ENCODE measurements at places on chromosomes 5 and 9.

DNA sequence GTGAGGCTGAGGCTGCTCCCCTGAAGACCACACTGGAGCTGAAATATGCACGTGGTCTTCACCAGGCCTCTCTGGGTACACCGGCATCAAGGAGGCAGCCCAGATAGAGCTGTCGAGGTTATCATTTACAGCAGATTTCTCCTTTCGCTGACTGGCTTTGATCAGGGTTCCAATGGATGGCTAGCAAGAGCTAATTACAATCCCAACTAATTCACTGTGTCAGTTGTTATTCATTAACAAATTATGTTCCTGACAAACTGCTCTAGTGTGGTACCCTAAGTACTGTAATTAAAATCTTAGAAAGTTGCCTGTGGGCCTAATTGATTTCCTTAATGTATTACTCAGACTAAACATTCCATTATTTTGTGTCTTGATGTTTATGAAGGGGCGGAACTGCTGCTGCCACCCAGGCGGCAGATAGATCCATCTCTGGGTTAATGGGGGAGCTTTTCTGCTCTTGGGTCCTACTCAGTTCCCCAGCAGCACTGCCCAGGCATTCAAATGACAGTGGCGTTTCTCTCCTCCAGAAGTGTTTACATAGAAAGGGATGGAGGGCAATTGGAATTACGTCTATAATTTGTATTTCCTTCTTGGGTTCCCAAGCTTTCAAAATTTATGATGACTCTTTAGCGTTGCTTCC lies 71.7 kb upstream of the RAD23B start:
- DNase-seq = no peak

- DNase-seq = peak; percentile 91
These were observed 28.6 kb upstream of the EPB41L4B start for GRCh38 chr9:109349421-109349846.

DNA sequence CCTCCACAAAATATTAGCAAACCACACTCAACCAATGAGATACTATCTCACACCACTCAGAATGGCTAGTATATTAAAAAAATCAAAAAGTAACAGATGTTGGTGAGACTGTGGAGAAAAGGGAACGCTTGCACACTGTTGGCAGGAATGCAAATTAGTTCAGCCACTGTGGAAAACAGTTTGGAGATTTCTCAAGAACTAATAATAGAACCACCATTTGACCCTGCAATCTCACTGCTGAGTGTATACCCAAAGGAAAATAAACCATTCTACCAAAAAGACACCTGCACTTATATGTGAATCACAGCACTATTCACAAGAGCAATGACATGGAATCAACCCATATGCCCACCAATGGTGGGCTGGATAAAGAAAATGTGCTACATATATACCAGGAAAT lies 393.5 kb downstream of the PDE4D start:
- no peak for DNase-seq

DNA sequence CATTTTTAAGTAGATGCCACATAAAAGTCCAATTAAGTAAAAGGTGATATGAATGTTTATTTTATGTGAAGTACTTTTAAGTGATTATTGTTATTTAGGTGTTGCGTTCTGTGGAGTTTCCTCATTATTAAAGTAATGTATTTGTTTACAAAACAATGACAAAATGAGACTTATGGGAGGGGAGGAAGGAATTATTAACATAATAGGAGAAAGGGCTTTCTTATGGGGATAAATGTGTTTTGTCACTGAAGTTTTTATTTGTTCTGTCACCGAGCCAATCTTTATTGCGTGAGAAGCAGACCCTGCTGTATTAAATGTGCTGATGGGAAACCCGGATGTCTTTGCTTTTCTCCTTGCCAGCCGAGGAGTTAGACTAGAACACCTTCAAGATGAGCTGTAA lies 44.5 kb downstream of the TRIO start:
- DNase-seq = peak; percentile 71

- no peak for DNase-seq
These were observed 653.7 kb downstream of the NR2F1-AS1 start for GRCh38 chr5:92927291-92927778.

DNA sequence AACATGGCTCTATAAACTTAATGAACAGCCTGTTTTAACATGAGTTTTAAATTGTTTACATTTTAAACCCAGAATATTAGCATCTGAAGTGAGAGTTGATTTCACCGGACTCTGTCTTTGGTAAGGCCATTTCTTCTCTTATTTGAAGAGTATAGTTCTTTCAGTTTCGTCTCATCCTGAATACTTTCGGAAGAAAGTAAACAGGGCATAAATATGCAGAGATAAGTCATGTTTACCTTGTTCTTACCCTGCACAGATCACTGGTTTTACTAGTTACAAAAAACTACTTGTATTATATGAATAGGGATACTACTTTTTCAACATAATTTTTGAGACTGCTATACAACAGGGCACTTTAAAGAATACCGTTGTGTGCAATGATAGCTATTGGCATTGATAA lies 656.3 kb upstream of the ZNF608 start:
- no peak for DNase-seq

GRCh38 chr5:75611311-75612225 lies at the start of gene ANKDD1B:
TSS of gene ANKDD1B (plus strand) at chr5:75611453. CDS start at chr5:75611635, 182 bp downstream.
- peak; percentile 57 for DNase-seq

DNA sequence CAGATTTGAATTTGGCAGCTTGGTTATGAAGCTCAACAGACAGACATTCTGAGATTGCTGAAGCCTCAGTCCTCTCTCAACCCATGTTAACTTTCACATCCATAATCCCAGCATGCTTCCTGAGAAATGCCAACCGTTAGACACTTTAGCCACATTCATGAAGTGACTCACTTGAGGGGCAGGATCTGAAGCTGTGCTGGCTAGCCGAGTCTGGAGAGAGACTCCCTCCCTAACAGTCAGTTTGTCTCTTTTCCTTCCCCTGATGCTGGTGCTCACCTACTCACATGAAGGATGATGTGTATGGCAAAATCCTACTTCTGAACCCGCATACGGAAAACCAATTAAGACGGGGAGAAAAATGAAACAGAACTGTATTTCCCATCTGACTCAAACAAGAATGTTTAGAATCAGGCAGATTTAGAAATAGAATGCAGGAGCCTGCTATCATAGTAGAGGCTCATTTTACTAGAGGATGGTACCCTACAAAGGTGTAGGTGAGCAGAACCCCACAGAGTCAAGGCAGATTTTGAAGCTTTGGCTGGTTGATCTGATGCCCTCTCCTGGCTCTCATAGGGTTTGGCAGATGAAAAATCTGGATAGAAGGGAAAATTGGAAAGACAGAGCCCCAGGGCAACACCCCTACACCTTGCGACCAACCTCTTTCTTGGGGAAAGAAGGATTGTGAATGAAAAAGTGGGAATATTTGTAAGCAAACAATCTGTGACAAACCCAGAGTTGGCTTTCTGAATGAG lies 150.9 kb upstream of the LHFPL2 start:
- peak; percentile 40 for DNase-seq

DNA sequence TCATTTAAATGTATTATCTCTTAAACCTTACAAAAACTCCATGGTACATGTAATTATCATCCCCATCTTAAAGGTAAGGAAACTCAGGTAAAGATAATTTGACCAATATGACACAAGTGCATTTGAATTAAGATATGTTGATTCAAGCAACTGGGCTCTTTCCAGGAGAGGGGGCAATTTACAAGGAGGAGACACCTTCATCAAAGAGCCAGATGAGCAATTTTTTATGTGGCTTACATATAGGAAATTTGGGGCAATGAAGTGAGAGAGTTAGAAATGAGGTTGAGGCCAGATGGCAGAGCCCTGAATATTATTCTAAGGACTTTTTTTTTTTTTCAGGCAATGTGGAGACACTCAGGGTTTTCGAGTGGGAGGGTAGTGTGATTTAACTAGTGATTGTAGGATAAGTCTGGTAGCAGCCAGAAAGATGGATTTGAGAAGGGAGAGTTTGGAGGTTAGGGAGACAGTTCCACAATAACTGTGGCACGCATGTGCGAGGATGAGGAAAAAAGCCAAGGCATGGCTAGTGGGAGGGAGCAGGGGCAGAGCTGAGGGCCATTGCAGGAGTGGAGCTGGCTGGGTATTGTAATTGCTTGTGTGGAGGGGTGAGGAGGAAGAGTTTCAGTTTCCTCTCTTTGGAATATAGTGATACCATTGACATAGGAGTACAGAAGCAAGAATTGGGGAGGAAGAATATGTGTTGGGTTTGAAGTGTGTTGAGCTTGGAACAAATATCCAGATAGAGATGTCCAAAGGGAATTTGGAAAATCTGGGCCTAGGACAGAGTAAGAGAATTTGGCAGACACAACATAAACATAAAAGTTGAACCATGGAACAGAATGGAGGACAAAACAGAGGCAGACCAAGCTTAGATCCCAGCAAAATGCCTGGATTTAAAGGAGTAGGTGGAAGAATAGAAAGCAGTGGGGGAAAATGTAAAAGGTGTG lies 72.0 kb downstream of the ACTBL2 start:
- no peak for DNase-seq

DNA sequence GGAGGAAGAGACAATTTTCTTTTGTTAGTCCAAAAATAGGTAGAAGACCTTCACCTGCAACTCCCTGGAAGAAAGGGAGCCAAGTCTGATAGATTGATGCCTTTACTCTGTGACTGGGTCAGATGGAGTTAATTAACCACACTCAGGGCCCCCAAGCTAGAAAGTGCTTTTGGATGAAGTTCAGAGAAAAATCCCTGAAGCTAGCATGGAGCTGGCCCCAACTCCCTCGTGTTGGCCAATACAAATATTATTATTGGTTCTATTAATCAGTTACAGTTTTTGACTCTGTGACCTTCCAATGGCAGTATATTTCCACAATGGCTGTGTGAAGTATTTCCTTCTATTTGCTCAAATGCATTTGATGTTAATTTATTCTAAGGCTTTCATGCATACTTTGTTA lies 1753.5 kb downstream of the EFNA5 start:
- DNase-seq = no peak
